Tongue (tissue), 3 donors: ENCODE measurements at places on chromosomes 3 and 15.

DNA sequence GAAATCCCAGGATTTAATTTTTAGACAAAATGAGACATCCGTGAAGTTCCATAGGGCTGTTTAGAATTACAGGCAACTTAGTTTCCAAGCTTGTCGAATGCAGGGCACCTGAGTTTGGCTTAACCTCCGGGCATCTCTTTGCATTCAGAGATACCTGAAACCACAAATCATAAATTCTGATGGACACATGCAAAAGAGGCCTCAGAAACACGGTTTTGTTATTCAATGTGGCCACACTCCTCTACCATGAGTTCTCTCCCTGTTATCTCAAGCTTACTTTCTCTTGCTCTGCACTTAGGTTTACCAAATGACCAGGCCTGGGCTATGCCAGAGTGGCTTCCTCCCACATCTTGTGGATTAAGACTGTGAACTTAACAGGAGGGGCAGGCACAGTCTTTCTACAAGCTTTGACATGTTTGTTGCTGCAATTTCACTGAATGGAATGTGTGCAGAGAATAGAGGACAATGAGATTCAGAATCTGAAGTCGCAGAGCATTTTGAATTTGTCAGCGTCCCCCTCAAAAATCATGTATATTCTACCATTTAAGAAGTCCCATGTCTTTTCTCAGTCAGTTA lies 137.7 kb downstream of the TPRG1 start:
- DNase-seq = peak; percentile 40

GRCh38 chr15:101810876-101811275 lies 1.1 kb upstream of the OR4F15 start:
- no peak for DNase-seq

DNA sequence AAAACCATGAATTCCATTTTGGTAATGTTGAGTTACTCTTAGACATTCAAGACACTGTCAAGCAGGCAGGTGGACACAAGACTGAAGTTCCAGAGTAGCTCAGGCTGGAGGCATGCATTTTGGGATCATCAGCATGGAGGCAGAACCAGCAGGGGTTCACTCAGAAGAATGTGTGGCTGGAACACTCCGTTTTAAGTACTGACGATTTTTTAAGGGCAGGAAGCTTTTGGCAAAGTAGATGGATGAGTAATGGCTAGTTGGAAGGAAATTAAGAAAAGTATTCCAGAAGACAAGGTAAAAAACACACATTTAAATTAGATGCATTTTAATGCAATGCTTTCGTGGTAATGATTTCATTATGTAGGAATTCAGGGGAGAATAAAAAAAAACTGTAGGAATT lies 420.4 kb downstream of the ROBO2 start:
- DNase-seq = no peak

DNA sequence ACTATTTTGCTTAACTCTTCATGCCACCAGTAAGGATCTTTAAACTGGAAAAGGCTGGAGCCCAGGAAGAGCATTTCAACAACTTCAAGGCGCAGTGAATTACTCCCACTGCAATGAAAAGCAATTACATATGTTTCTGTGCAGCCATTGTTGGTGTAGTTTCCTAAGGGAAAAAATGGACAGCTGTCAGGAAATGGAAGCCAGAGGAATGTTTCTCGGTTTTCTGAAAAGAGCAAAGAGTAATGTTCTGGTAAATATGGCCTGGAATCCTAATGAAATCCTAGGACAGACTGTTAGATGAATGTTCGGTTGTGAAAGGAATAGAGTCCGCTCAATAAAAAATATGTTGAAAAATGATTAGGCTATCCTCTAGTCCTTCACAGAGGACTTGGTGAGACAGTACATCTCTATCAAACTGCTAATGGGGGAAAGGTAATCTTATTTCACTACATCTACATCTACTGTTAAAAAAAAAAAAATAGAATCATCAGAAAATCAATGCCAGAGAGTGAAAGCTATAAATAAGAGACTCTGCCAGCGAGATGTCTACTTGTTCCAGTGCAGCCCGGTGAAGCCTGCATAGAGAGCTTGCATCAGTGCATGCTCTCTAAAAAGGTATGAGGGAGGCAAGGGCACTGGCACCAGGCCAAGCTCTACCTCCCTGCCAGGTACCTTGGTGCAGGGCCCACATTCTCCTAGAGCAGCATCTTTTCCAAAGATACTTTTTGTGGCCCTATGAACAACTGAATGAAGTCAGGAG lies 68.2 kb upstream of the TJP1 start:
- DNase-seq = peak; percentile 17

DNA sequence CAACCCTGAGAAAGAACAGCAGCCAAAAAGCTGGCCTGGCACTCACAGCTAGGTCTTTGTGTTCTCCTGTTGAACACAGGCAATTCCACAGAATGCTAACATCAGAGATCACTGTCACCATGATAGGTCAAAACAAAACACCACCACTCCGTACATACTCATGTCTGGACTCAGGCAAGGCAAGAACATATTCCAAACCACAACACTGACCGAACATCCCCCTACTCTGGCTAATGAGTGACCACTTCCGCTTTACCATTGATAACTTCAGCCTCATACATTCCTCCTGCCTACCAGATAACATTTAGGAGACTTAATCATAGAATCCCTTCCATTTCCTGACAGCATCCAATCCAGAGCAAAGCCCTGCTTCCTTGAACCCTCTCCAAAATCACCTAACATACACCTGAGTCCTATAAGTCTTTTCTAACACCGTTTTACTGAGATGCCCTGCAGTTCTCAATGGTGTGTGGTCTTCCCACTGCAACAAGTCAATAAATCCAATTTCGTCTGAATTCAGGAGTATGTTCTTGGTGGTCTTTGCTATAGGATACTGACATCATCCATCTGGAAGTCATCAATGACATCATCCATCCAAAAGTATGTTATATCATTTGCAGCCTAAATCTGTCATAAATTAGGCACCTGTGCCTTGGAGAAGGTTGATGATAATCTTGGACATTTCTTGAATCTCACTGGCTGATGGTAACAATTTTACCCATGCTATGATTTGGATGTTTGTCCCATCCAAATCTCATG lies 23.7 kb downstream of the RIOX2 start:
- no peak for DNase-seq

- peak; percentile 36 for DNase-seq
These were observed 29.4 kb upstream of the ATP8B4 start for GRCh38 chr15:50148362-50148963.

DNA sequence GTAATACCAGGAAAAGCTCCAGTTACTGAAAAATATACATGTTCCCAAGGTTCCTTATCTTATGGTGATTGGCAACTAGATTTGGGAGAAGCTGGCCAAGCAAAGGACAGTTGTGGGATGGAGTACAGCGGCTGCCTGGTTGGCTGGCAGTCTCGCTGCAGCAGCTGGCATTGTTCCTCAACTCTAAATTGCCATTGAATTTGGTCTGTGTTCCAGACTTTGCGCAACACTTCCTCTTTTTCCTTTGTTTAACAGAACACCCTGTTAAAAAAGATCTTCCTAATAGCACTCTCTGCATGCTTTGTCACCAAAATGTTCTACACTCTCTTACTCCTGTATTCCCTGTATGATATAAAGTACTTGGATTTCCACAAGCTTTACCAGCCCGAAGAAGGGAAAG lies 420.6 kb upstream of the RBMS3 start:
- peak; percentile 69 for DNase-seq

DNA sequence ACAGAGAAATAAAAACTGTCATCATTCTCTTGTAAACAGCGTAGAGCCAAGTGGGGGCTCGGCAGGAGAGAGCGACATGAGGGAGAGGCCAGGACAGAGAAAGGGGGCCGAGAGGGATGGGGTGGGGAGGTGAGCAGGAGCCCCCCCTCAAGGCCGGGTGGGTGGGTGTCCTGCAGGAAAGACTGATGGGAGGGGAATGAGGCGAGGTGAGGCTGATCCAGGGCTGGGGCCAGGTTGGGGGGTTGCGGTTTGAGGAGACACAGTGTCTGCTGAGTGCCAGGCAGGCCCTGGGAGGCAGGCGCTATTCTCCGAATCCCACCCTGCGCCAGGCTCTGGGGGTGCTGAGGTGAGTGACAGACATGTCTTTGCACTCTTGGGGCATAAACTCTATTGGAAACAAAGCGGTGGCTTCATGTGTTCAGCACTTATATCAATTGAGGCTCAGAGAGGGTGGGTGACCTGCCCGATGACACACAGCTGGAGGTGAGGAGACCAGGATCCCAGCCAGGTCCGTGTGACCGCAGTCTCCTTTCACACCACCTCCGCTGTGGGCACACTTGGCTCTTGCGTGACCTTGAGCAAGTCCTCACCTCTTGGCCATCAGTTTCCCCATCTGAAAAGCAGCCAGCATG lies 19.6 kb upstream of the CSPG4 start:
- peak; percentile 58 for DNase-seq

DNA sequence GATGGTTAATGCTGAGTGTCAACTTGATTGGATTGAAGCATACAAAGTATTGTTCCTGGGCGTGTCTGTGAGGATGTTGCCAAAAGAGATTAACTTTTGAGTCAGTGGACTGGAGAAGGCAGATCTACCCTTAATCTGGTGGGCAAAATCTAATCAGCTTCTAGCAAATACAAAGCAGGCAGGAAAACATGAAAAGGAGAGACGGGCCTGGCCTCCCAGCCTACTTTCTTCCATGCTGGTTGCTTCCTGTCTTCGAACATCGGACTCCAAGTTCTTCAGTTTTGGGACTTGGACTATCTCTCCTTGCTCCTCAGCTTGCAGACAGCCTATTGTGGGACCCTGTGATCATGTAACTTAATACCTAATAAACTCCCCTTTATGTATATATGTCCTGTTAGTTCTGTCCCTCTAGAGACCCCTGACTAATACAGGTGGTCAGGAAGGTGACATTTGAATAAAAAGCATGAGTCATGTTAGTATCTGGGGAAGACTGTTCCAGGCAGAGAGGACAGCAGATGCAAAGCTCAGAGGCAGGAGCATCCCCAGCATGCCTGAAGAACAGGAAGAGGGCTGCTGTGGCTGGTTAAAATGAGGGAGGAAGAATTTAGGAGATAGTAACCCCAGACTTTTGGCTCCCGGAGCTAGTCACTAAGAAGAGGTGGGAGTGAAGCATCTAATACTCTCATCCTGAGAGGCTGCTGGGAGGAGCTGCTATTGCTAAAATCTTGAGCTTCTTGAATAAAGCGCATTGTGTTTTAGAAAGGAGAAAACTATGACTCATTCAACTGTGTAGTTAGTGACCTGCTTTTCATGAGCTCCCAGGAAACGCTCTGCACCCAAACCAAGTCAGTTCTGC lies 207.4 kb upstream of the HES1 start:
- DNase-seq = no peak

DNA sequence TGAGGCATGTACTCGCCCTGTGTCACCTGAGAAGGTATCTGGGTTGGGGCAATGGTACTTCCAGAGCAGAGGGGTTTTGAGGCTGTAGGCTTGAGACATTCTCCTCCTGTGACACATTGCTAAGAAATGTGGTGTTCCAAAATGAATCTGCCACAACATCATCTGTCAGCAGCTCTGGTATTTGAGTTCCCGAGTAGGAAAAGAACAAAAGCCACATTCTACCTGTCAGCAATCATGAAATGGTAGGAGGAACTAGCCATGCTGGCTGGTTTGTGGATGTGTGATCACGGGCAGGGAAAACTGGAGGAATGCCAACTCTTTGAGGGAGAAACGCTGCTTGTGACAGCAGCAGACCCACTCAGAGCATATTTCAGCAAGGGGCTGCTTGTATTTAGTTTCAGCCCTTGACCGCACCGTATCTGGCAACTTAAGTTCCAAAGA lies 579.4 kb upstream of the TBL1XR1 start:
- DNase-seq = peak; percentile 66

GRCh38 chr15:74785194-74786032 lies 3.5 kb downstream of the CSK start:
- DNase-seq = no peak

DNA sequence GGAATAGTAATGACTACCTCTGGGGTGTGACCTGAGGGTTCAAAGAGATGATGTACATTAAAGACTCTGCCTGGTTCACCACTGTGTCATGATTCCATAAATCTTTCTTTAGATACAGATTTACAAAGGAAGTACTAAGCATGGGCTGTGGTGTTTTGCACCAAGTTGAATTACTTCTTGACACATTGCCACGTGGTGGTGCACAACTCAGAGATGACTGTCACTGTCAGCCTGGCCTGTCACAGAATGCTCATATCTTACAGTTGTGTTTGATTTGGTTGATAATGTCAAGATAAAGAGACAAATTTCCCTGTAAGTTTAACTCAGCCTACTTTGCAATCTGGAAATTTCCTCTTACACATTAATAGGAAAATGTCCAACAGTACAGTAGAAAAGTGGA lies 3.2 kb downstream of the CTDSPL start:
- DNase-seq = no peak

DNA sequence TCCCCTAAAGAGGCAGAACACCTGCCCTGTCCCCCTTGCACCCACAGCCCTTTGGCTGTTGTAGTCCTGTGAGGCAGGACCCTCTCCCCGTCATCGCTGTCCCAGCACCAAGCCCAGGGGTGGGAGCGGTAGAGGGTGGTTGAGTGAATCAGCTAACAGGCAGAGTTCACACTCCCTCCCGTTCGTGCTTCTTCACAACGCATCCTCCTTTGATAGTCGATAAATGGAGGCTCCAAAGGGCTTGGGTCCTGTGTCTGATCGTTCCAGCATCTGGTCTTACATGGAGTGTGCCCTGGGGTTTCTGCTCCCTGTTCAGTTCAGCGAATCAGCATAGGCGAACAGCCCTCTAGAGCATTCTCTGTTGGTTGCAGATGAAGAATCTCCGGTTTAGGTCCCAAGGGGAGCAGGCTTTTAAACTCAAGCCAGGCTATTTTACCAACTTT lies 820 bp upstream of the HMCES start:
- DNase-seq = no peak

- DNase-seq = peak; percentile 64
These were observed at the start of gene SLCO2A1 for GRCh38 chr3:134029734-134030378. SLCO2A1 (minus strand) TSS chr3:134029925; CDS start chr3:134029802, 123 bp downstream.

DNA sequence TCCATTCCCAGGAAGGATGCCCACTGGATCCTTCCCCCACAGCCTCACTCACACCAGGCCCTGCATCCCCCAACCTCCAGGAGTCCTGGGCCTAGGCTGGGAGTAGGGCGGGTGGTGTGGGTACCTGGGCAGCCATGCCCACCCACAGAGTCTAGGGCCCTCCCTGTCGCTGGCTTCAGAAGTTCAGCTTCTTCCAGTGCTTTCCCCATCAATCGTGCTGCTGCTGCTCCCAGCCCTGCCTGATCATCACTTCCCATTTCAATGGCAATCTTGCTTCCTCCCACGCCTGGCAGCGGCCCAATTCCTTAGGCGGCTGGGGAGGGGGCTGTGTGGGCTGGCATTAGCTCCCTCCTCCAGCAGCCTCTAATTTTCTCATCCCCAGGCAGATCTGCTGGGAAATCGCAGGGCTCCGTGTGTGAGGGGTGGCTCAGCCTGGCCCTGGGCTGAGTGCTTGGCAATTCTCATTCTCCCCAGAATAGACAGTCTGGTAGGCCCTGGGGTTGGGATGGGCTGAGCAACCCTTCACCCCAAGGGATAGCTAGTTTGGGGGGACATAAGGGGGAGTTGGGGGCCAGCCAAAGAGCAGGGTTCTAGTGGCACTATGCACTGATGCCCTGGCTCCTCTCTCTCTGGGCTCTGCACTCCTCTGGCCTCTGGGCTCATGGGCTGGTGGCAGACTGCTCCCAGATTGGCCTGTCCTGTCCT lies 66.4 kb downstream of the SCN5A start:
- DNase-seq = peak; percentile 42
